Hair follicular keratinocyte (primary cell): ENCODE measurements at places on chromosomes 7 and 10. TPM values are rescaled to one million over a fixed set of nuclear protein-coding genes. Genes with fewer than 3 reads are reported as not detected.

The ELFN1 gene
- 0.23 and 0.30 TPM in 2 replicates for total RNA-seq

The ADIRF gene
- total RNA-seq, result 23.8 and 44.7 TPM in 2 replicates

The TRPV5 gene
- not detected in 2 replicates for total RNA-seq

The ELN gene
- total RNA-seq, result not detected in 2 replicates

The ZNF727 gene
- 0.23 TPM in 1 of 2 replicates, not detected in the other for total RNA-seq

The PDE1C gene
- 3.4 and 6.7 TPM in 2 replicates for total RNA-seq
